ENCODE measurements at places on chromosomes 2 and 18. TPM values are rescaled to one million over a fixed set of nuclear protein-coding genes. Genes with fewer than 3 reads are reported as not detected.
A peak's percentile ranks its signal among the peaks of the same experiment; 100 is the strongest.

The FBLN7 gene
- 9.3 TPM for total RNA-seq

The ANKRD30BL gene
- not detected for total RNA-seq

DNA sequence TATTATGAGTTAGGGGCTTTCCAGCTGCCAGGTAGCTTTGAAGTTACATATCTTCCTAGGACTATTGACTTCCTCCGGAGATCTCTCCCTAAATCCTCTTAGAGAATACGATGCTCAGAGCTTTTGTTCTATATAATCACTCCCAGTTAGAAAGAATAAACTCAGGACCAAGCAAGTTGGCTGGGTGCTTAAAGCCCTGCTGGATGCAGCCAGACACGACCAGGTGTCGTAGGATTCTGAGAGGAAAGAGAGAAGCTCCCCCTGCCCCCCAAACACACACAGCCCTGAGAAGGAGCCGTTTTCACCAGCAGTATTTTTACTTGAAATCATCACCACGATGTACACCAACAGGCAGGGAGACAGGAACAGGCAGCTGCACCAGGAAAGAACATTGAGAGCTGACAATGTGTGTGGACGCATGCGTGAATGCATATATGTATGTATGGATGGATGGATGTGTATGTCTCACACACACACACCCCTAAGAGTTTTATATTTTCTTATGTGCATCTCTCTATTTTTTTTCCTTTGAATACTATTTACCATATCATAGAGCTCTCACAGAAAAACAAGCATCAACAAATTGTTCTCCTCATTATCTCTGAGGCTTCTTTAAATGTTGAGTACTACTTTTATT is 382.6 kb downstream of the EPHA4 start:
- no peaks in the 10 kb centered on the region for H3K4me1 ChIP-seq
- H3K27ac ChIP-seq, result peak overlapping the region; percentile 54

GRCh38 chr2:46815121-46815802 is 100.3 kb downstream of the MCFD2 start:
- no peaks in the 10 kb centered on the region for H3K36me3 ChIP-seq
- no peaks in the 10 kb centered on the region for H3K27me3 ChIP-seq
- no peak overlapping the region for H3K27ac ChIP-seq
- no peak overlapping the region for H3K4me3 ChIP-seq
- no peak for DNase-seq

GRCh38 chr2:117481608-117482007 is 332.9 kb upstream of the DDX18 start:
- no peak for DNase-seq
- no peaks in the 10 kb centered on the region for H3K27me3 ChIP-seq
- peaks cover 16% of the 10 kb centered on the region for H3K36me3 ChIP-seq
- no peaks in the 10 kb centered on the region for H3K4me1 ChIP-seq
- H3K27ac ChIP-seq, result no peak overlapping the region

- H3K27ac ChIP-seq, result peak overlapping the region; percentile 80
- no peak for DNase-seq
- H3K4me1 ChIP-seq, result peaks cover 21% of the 10 kb centered on the region
- peak overlapping the region; percentile 78 for H3K4me3 ChIP-seq
- peaks cover 3% of the 10 kb centered on the region for H3K27me3 ChIP-seq
Measured at GRCh38 chr2:42792087-42792582, 248 bp downstream of the HAAO start.

DNA sequence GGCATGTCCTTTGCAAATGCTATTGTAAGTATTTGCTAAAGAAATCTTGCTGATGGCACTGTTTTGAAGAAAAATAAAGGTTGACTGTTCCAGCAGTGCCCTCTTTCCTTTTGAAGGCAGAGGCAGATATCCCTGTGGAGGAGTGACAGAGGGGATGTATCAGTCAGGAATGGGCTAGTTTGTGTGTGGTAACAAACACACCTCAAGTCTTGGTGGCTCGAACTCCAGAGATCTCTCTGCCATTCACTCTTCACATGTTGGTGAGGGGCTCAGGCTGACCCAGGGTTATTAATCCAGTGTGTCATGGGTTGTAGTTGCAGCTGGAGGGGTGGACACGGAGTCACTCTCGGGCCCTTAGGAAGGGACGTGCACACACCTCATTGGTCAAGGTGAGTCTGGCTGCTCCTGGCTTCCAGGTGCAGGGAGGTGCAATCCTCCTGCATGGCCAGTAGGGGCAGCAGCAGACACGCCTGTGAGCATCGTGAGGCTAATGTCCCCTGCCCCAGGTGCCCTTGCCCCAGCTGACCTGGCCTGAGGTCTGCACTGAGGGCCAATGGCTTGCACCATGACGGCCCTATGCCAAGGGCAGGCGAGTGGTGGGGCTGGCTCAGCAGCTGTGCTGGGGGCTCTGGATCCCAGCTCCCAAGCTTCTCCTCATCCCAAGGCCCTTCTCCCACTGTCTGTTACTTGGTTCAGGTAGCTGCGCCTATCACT is 146.5 kb downstream of the ASB1 start:
- no peak for DNase-seq
- no peaks in the 10 kb centered on the region for H3K36me3 ChIP-seq
- H3K4me1 ChIP-seq, result no peaks in the 10 kb centered on the region

GRCh38 chr2:85250045-85250444 is 77.7 kb downstream of the TGOLN2 start:
- no peak overlapping the region for H3K4me3 ChIP-seq
- no peak for DNase-seq
- H3K27me3 ChIP-seq, result no peaks in the 10 kb centered on the region
- H3K36me3 ChIP-seq, result no peaks in the 10 kb centered on the region
- peak overlapping the region; percentile 92 for H3K27ac ChIP-seq
- H3K4me1 ChIP-seq, result peaks cover 78% of the 10 kb centered on the region

- H3K4me1 ChIP-seq, result peaks cover 14% of the 10 kb centered on the region
- peak overlapping the region; percentile 91 for H3K27ac ChIP-seq
- peak; percentile 23 for DNase-seq
- peaks cover 3% of the 10 kb centered on the region for H3K36me3 ChIP-seq
- H3K27me3 ChIP-seq, result peaks cover 41% of the 10 kb centered on the region
- H3K4me3 ChIP-seq, result peak overlapping the region; percentile 84
Measured at GRCh38 chr2:10303181-10303693, 533 bp downstream of the HPCAL1 start.

DNA sequence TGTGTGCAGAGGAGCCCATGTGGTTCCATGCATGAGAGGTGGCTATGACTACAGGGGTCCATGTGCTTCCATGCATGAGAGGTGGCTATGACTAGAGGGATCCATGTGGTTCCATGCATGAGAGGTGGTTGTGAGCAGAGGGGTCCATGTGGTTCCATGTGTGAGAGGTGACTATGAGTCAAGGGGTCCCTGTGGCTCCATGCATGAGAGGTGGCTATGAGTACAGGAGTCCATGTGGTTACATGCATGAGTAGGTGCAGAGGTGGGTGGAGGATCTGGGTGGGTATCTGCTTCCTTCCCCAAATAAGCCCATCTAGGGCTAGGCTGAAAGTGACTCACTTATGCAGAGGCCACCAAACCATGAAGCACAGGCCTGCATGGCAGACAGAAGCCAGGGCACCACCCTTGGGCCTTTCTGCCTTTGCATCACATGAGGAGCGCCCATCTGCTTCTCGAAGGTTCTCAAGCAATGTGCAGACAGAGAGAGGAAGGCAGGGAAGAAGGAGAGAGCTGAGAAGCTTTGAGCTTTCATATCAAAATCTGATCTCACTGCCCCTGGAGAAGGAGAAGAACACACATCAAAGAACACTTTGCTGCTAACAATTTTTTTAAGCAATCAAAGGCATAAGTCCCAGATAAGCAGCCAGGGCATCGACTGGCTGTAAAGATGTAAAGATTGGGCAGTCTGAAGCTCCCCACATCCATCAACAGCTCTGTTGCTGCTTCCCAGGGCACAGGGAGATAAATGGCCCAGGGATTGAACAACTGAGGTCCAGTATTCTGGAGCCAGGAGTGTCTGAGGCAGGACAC is 137.6 kb downstream of the TNS1 start:
- no peak for DNase-seq
- H3K27ac ChIP-seq, result no peak overlapping the region
- peaks cover 3% of the 10 kb centered on the region for H3K27me3 ChIP-seq

The CABYR gene
- 8.0 TPM for total RNA-seq

DNA sequence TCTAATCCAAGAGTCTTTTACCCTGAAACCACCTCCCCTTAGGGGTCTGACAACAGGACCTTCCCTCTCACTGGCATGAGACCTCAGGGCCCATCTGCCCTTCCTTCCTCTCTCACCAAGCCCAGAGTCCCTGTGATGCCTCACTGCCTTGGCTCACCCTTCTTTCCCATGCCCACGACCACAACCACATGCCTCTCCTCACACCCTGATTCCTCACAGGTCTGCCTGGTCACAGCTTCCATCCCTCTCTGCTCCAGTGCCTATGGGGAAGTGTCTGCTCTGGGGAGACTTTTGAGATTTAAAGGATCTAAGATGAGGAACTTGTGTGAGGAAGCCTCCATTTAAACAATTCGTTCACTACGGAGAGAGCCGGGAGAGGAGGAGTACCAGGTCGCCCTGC is 98.9 kb upstream of the SH3BP4 start:
- peaks cover 6% of the 10 kb centered on the region for H3K27me3 ChIP-seq
- H3K27ac ChIP-seq, result no peak overlapping the region
- no peak for DNase-seq
- H3K4me3 ChIP-seq, result no peak overlapping the region
- no peaks in the 10 kb centered on the region for H3K36me3 ChIP-seq

GRCh38 chr2:24435391-24436316 is 55.4 kb upstream of the NCOA1 start:
- H3K27ac ChIP-seq, result no peak overlapping the region
- H3K4me1 ChIP-seq, result peaks cover 3% of the 10 kb centered on the region
- no peaks in the 10 kb centered on the region for H3K36me3 ChIP-seq
- DNase-seq, result no peak

The CYTIP gene
- total RNA-seq, result 0.14 TPM

- DNase-seq, result no peak
- no peaks in the 10 kb centered on the region for H3K27me3 ChIP-seq
Measured at GRCh38 chr2:239300242-239300641, 100.6 kb downstream of the HDAC4 start.

DNA sequence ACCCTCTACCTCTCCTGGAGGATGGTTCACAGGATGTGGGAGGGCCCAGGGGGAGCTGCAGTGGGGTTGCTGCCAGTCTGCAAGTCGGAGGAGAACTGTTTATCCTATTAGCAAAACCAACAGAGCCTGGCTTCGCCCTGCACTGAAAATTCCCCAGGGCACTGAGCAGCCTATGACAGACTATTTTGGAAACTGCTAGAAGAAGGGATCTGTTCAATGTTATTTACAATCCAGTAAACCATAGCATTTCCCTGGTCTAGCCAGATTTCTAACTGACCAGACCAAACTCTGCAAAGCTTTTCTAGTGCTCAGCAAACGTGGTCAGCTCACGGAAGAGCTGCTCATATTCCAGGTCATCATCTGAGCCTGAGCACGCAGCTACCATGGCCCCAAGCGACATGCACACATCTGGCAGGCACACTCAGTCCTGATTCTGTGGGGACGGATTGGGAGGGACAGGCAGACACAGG is 64.8 kb upstream of the PID1 start:
- no peak overlapping the region for H3K27ac ChIP-seq
- H3K27me3 ChIP-seq, result peaks cover 2% of the 10 kb centered on the region
- H3K4me1 ChIP-seq, result no peaks in the 10 kb centered on the region
- DNase-seq, result no peak
- H3K36me3 ChIP-seq, result no peaks in the 10 kb centered on the region

The PLGLB2 gene
- total RNA-seq, result 8.3 TPM

The GBX2 gene
- not detected for total RNA-seq

DNA sequence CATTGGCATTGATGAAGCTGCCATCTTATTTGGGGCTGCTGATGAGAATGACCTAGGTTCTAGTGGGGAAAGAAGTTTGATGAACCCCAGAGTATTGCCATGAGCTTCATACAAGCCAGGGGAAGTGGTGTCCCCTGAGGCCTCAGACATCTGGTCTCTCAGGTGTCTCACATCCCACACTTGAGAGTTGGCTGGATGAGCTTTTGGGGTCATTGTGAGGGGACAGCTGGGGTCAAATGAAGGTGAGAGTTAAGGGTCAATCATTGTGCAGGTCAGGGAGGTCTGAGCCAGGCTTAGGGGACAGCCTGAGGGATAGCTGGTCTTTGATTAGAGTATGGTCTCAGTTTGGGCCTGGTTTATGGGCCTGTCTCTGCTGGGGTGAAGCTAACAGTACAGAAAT is 336.5 kb downstream of the CYP26B1 start:
- no peaks in the 10 kb centered on the region for H3K36me3 ChIP-seq
- H3K27me3 ChIP-seq, result peaks cover 3% of the 10 kb centered on the region
- H3K4me1 ChIP-seq, result peaks cover 7% of the 10 kb centered on the region
- no peak overlapping the region for H3K27ac ChIP-seq

DNA sequence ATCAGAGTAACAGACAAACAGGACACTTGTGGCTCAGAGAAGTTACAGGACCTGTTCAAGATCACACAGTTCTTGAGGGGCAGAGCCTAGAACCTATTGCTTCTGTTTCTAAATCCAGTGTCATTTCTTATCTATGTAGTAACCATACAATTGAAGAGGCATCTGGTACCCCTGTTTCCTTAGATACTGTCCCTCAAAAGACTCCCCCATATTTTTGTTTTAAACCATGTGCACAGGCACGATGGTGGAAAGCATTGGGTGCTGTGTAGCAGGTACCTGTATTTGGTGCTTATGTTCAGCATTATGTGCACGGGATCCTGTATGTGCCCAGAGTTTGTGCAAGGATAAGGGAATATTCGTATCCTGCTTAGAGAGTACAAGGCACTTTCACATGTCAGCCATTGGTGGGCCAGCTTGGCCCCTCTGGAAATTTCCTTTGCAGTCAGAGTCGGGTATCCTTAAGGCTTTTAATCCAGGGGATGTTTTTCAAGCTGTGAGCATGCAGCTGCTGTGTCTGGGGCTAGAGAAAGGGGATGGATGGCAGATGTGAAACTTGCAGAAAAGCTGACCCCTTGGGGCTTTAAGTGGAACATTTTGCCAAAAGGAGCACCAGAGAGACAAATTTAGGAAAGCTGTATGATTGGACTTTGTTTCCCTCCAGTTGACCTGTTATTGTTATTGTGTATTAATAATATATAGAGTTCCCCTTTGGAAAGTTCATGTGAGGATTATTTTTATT is 2.1 kb downstream of the LBH start:
- no peak for DNase-seq
- peaks cover 19% of the 10 kb centered on the region for H3K4me1 ChIP-seq
- peak overlapping the region; percentile 41 for H3K27ac ChIP-seq
- H3K36me3 ChIP-seq, result peaks cover 15% of the 10 kb centered on the region
- peak overlapping the region; percentile 85 for H3K4me3 ChIP-seq
- H3K27me3 ChIP-seq, result peaks cover 23% of the 10 kb centered on the region

DNA sequence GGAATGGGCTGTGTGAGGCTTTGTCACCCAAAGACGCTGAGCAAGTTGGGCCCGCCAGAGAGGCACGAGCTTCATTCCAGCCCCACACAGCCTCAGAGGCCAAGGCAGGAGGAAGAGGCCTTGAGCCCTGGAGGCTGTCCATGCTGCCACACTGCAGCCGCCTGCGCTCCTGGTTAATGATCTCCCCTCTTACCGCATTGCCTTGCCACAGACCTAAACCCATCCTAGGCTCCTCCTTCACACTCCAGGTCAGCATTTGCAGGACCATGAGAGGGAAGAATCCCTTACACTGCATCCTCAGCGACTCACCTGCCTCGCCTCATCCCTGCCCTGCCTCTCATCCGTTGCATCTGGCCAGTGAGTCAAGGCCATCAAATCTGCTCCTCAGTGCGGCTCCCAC is 24.6 kb downstream of the KIF3C start:
- H3K36me3 ChIP-seq, result peaks cover 4% of the 10 kb centered on the region
- no peaks in the 10 kb centered on the region for H3K27me3 ChIP-seq
- no peak overlapping the region for H3K4me3 ChIP-seq
- H3K4me1 ChIP-seq, result no peaks in the 10 kb centered on the region
- H3K27ac ChIP-seq, result no peak overlapping the region
